M059J (cell line): ENCODE measurements at places on chromosomes 11 and 22. TPM values are rescaled to one million over a fixed set of nuclear protein-coding genes. Genes with fewer than 3 reads are reported as not detected.

DNA sequence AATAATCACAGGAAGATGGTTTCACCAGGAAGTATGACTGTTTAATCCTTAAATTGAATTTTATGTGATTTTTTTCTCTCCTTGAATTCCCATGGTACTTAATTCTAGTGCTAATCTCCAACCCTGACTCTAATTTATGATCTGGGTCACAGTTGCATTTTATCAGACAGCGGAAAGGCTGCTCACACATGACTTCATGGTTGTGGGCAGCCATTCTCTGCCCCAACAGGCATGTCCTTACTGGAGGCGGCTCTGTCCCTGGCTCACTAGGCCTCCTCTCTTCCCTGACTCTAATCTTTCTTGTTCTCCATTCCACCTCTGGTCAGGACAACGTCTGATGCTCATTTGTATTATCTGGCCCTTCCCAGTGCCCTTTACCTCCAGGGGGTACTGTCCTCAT, 184.4 kb downstream of the CHST1 start:
- no peak for DNase-seq

C11orf16 gene
- total RNA-seq: not detected in 2 replicates

GRCh38 chr11:9619971-9620370, 43.9 kb upstream of the SWAP70 start:
- DNase-seq: no peak

GRCh38 chr11:14015711-14016110, 53.2 kb downstream of the SPON1 start:
- DNase-seq: peak; percentile 90

OOSP3 gene
- not detected in 2 replicates for total RNA-seq

MS4A4E gene
- not detected in 2 replicates for total RNA-seq

DNA sequence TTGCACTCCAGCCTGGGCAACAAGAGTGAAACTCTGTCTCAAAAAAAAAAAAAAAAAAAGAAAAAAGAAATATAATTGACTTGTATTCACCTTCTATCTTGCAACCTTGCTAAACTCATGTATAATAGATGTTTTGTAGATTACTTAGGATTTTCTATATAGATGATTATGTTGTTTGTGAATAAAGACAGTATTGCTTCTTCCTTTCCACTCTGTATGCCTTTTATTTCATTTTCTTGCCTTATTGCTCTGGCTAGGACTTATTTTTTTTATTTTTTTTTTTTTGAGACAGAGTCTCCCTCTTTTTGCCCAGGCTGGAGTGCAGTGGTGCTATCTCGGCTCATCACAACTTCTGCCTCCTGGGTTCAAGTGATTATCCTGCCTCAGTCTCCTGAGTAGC, 29.7 kb upstream of the SOX10 start:
- no peak for DNase-seq

GRCh38 chr11:123356539-123356938, 73.5 kb upstream of the GRAMD1B start:
- DNase-seq: no peak

GLB1L3 gene
- not detected in 2 replicates for total RNA-seq

- no peak for DNase-seq
Measured at GRCh38 chr11:2305788-2306451, 4.1 kb downstream of the TSPAN32 start.

DNA sequence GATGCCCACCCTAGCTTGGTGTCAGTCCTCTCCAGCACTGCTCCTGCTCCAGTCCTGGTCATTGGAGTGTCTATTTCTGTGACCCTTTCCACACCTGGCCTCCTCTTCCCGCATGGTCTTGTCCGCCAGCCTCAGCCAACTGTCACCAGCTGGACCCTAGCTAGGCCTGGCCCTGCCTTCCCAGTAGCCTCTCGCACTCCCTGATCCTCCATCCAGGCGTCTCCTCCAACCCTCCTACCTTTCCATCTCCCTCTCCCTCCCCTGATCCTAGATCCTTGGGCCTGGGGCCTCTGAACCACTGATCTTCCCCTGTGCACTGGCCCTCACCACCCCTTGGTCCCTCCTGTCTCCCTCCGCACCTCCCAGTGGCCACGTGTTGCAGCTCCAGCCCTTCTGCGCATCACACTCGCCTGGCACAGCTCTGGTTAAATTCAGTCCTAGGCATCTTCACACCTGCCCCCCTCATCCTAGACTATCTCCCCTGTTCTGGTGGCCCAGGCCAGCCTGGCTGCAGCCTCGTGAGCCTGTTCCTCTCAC, 9.9 kb downstream of the SYNGR1 start:
- no peak for DNase-seq

BID gene
- 40.7 and 76.3 TPM in 2 replicates for total RNA-seq

GLYAT gene
- total RNA-seq: not detected in 2 replicates

DNA sequence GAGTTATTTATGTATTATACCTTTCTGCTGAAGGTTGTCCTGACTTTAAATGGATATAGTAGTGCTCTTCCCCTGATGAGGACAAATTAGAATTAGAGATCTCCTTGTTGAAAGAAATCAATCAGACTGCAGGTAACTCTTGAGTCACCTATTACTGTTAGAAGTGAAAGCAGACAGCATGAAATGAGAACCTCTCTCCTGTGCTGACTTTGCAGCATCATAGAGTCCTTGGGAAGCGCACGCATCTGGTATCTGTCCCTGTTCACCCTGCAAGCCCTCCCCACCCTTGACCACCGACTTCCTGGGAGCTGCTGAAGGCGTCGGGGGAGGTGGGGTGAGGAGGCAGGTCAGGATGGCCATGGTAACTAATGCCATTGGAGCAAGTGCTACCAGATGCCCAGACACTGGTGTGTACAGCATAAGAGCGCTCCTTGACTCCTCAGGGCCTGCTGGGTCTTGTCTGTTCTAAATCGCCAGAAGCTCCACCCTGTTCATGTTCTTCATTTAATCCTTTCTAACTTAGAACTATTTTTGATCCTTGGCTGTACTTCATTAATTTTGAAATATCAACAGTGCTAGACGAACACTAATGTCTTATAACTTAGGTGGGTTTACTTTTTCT, 143.9 kb downstream of the WNT7B start:
- DNase-seq: no peak

DNA sequence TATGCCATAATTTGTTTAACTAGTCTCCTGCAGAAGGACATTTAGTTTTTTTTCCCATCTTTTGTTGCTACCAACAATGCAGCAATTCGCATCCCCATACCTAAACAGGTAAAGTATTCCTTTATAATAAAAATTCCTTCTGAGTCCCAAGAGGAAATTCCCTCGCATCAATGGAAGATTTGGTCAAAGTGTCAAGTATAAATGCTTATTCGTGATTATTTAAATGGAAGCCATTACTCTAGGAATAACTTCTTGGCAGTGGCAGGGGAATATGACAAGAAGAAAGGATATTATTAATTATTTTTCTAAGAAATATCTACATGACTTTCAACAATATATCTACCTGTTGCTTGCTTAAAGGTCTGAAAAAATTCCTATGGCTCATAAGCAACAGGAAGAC, 25.6 kb downstream of the RNF141 start:
- DNase-seq: no peak

DNA sequence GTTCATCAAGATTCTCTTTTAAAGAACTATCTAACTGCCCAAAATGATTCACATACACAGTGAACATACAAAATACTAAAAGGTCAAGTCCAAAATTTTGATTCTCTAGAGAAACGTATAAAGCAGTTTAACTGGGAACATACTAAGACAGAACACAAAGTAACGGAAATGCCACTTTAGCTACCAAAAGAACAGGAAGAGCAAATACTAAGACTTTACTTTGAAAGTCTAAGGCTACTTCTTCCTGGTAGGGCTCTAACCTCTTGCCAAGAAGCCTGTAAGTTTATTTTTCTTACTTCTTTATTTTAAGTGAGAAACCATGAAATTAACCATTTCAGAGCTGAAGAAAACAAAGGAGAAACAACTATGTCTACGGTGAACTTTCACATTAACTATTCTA, 6.2 kb downstream of the PICALM start:
- DNase-seq: peak; percentile 40

VWA5A gene
- total RNA-seq: 3.3 and 4.3 TPM in 2 replicates

DNA sequence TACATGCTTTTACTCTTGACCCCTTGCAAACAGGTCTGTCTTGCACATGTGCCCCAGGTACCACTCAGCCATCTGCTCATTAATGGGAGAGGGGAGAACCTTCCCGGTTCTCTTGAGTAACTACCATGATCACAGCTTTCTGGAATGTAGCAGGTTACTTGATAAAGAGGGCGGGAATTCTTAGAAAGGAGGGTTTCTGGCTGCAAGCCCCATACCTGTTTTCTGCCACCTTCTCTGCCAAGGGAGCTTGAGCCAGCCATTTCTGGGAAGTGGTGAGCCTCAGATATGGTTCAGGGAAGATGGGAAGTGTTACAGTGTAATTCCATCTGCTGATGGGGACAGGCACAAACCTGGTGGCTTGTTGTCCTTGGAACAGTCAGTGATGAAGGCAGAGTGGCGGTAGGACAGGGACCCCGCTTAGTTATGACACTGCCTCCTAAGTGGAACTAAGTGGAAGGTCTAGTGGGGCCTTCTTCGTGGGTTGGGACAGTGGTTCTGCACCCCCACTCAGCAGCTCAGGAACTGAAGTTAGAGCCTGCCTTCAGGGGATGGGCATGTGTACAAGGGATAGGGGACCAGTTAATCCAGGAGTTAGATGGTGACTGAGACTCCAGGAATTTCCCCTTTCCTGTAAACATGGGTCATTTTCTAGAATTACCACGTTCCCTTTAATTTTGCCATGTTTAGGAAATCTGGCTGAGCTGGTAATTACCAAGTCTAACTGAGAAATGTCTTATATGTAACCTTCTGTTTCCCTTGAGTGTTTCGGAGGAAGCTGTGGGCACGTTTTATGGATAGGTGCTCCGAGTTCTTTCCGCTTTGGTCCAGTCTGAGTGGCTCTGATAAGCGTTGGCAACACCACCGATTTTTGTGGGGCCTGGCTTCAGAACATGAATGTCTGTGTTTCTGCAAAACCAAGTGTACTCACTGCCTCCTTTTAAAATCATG, 35.3 kb downstream of the BCR start:
- DNase-seq: peak; percentile 73

DNA sequence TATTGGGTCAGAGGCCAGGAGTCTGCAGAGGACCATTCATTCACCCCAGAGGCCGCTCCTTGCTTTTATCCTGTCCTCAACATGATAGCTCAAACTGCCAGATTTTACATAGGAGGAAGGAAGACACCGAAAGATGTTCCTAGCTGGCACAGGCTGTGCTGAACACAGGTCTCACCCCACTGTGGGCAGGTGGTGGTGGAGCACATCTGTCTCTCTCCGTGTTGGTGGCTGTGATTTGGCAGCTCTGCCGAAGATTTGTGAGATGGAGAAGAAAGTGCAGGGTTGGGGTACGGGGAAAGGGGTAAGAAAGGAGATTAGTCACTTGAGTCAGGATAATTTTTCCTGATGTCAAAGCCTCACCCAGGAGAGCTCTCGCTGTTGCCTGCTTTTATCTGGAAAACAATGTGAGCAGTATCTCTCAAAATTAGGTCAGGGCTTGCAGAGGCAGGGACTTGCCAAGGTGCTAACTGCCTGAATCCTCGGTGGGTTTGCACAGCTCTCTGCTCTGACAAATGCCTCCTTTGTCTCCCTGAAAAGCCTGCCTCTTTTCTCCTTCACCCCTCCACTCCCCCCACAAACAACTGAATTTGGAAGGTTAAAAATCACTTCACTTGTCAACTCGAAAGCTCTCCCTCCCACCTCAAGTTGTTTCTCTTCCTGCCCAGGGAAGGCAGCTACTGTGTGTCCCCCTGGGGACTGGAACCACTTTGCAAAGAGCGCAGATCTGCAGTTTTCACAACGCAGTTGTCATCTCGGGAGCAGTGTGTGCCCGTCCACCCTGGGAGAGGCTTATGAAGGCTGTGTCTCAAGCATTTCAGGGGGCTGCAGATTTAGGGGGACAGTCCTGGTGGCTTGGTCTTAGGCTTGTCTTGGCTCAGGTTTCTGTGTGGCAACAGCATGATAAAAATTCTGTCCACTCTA, 299.7 kb downstream of the ST3GAL4 start:
- no peak for DNase-seq

BTG4 gene
- total RNA-seq: not detected in 2 replicates

DNA sequence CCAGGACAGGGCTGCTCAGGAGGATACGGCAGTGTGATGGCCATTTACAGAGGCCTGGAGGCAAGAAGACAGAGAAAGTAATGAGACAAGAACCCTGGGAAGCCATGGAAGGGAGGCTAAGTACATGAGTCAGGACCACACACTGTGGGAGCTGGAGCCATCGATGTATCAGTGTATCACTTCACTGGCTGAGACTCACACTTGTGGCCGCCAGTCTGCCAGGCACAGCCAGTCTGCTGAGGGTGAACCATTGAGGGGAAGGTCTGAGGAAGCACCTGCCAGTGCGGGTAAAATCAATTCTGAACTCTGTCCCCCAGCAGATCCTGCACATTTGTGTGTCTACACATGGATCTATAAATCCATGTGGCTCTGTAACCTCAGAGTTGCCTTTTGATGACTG, 195.6 kb downstream of the GRIK4 start:
- DNase-seq: peak; percentile 49

GRCh38 chr22:42296381-42296853, 26.0 kb upstream of the TCF20 start:
- no peak for DNase-seq

- peak; percentile 71 for DNase-seq
Measured at GRCh38 chr11:110490886-110491285, 61.1 kb downstream of the FDX1 start.

CARD16 gene
- total RNA-seq: 18.9 and 23.4 TPM in 2 replicates

CHEK2 gene
- total RNA-seq: 18.4 and 44.7 TPM in 2 replicates

DNA sequence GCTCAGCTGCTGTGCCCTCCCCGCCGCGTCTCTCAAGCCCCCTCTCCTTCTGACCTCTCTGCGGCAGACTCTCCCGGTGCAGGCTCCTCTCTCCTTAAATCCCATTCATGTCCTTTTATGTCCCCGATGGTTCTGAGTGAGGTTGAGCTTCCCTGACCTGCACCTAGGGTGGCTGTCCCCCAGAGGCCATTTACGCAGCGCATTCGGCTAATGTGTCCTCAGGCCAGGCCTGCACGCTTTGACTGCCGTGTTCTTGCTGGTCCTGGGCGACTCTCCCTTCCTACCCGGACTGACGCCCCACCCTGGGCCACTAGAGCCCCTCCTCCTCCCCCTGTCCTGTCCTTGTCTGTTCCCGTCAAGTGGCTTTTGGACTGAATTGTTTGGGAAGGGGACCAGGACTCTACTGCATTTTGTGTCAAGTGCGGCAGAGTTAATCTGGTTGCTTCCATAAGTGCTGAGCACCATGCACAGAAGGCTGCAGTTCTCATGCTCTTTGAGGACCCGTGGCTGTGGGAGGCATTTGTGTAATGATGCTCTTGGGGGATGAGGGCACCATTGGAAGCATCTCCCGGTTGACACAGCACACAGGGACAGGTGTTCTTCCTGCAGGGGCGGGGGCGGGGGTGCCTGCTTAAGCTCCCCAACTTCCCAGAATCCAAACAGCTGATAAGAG, 37.1 kb downstream of the IGHMBP2 start:
- DNase-seq: no peak

GRCh38 chr22:17007852-17008731, at the start of gene GAB4:
GAB4 (minus strand) TSS chr22:17008222; CDS start chr22:17008114, 108 bp downstream.
- DNase-seq: no peak
